ENCODE measurements at places on chromosomes 16 and 17.

DNA sequence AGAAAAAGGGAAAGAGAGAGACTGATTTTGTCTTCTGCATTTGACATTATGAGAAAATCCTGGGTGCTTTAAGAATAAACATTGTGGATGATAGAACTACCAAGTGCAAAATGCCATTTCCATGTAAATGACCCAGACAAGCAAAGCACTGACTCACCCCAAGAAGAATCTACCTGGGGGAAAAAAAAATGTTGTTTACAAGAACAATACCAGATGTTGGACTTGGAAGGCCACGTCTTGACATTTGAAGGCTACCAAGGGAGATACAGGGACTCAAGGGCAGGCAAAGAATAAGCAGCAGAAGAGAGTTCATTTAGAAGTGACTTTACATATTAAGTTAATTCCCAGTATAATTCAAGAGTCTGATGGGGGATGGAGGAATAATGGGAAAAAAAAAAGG lies 125.3 kb downstream of the TMEM114 start:
- no peak for DNase-seq

DNA sequence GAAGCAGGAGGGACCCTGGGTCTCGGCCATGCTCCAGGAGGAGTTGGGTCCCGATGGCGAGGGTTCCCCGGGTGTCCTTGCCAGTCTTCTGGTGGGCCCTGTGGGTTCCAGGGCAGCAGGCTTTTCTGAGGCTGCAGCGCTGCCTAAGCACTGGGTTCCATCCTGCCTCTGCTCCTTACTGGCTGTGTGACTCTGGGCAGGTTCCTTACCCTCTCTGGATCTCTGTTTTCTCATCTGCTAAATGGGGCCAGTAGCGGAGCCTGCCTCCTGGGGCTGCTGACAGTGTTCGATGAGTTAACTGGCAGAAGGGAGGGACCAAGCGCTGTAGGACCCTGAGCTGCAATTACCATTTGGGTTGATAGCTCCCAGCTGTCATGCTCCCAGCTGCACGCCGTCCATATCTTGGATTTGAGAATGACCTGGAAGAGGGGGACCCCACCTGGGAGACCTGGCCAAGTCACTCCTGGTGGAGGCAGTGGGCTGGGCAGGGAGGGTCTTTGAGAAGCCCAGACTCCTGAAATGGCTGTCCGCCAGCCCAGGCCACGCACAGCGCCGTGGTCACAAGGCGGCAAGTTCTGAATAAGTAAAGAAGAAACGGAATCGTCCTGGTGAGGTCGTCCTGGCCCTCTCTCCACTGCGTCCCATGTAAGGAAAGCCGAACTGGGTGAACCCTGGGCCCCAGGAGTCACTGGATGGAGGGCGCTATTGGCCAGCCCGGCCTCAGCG lies 47.2 kb upstream of the GSE1 start:
- DNase-seq = no peak

GRCh38 chr16:57882792-57883191 lies 80.5 kb upstream of the KIFC3 start:
- DNase-seq = no peak

DNA sequence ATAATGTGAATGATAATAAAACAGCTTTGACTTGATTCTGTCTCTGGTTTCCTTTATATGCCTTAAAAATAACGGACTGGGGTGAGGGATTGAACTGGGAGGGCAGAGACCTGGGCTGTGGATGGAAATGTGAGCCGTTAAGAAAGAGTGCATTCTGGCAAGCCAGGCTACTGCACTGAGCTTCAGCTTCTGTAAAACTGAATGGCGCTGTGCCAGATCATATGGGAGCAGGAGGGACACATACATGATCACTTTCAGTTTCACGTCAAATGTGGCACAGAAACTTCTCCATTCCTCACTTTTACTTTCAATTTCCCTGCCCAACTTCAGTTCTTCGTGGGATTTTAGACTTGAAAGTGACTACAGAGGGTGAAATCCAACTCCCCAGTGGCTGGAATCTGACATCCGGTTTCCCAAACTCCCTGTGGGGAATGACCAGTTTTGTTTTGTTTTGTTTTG lies 1.1 kb downstream of the MT2A start:
- DNase-seq = peak; percentile 85

GRCh38 chr17:44203731-44204440 lies 4.2 kb upstream of the ATXN7L3 start:
- peak; percentile 56 for DNase-seq

DNA sequence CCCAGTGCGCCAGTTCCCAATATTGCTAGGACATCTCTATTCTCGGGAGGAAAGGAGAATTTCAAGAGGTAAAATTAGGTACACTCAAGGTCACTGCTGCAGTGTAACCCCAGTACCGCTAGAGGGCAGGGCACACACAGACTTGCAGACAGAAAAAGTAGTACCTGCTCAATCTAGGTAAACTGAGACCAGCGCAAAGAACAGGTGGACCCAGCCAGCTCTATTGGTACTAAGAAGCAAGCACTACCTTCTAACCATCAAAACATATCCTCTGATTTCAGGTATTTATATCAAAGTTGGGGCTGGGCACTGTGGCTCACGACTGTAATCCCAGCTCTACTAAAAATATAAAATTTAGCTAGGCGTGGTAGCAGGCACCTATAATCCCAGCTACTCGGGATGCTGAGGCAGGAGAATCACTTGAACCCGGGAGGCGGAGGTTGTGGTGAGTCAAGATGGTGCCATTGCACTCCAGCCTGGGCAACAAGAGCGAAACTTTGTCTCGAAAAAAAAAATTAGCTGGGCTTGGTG lies 3.6 kb upstream of the WDR81 start:
- peak; percentile 54 for DNase-seq

DNA sequence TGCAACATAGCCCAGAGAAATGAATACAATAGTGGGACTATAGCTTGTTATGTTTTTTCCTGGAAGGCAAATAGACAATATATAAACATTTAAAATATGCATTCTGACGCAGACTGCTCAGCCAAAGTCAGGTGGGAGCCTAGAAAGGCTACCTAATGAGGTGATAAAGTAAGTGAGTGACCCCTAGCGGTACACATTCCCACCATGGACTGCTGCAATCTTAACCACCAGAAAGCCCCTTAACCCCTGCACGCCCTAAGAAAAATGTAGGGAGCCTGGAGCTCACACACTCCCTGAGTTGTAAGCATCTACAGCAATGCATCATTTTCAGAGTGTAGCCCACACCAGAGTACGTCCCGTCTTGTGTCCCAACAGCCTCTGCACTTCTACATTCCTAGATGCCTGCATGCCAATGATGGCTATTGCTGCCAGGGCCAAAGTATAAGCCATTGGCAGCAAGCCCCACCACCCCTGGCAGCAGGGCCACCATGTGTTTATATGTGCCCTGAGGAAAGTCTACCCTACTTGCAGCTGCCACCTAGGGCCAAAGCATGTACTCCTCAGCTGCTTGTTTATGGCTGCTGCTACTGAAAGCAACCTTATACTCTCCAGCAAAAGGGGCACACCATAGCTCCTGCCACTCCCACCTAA lies 127.6 kb downstream of the KIF2B start:
- peak; percentile 43 for DNase-seq

GRCh38 chr16:5722116-5722619 lies 624.6 kb upstream of the EEF2KMT start:
- DNase-seq = no peak

DNA sequence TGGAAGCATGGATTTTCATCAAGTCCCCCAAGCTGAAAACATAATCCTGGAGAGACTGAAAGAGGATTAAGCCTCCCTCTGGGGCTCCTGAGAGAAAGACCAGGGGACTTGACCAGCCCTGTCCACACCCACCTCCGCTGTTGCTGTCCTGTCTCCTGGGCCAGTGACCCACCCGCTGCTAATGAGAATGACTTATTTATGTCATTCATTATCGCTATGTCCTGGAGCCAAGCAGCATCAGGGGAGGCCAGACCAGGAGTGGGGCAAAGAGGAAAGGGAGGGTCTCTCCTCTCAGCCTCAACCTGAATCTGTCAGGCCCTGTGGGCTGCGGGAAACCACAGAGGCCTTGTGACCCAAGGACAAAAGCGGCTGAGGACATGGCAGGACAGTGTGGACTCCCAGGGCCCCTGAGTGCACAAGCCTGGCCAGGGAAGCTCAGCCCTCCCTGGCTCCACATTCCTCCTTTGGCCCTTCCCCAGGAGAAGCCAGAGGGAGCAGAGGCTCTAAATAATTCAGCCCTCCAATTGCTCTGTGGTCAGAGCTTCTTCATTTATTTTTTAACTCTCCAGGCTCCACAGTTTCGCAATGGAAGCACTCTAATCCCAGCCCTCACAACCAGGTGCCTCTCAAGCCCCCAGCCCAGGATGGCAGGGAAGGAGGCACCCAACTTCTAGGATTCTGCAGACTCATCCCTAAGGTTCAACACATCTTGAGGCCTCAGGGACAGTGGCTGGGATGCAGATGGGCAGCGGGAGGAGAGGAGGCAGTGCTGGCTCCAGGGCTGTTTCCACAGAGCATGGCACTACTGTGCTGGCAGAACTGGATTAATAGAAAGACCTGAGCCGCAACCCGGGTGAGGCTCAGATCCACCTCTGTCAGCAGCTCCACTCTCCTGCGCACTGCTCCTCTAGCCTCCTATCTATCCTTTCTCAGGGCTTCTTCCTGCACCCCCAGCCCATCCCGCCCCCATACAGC lies 19.1 kb downstream of the CUEDC1 start:
- DNase-seq = peak; percentile 69

DNA sequence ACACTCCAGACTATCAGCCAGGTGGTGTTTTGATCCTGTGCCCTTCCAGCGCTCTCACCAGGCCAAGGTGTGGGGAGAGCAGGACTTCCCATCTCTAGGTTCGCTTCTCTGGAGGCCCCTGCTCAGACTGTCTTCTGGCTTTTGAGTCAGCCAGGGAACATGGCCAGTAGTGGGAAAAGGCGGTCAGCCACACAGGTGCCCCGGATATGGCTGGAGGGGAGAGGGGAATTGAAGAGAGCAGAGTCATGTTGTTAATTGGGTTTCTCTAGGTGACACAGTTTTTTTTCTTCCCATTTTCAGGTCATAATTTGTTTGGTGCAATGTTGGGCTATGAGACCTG lies 1.5 kb downstream of the MINK1 start:
- no peak for DNase-seq

GRCh38 chr17:64005734-64006167 lies 7.6 kb downstream of the PRR29 start:
- peak; percentile 35 for DNase-seq

DNA sequence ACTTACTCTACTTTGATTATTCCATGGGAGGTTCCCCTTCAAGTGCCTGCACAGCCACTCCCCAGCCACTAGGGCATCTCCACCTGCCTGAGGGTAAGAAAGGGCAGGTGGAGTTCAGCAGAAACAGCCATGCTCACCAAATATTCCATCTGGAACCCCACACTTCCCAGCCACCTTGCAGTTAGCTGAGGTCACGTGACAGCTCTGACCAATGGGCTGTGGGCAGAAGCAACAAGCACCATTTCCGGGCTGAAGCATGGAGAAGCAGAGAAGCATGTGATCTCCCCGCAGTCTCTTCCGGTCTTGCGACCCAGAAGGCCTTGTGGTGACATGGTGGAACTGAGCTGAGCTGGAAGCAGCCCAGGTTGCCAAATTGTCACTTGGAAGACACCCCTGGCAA lies 108.6 kb downstream of the CCT6B start:
- DNase-seq = no peak

DNA sequence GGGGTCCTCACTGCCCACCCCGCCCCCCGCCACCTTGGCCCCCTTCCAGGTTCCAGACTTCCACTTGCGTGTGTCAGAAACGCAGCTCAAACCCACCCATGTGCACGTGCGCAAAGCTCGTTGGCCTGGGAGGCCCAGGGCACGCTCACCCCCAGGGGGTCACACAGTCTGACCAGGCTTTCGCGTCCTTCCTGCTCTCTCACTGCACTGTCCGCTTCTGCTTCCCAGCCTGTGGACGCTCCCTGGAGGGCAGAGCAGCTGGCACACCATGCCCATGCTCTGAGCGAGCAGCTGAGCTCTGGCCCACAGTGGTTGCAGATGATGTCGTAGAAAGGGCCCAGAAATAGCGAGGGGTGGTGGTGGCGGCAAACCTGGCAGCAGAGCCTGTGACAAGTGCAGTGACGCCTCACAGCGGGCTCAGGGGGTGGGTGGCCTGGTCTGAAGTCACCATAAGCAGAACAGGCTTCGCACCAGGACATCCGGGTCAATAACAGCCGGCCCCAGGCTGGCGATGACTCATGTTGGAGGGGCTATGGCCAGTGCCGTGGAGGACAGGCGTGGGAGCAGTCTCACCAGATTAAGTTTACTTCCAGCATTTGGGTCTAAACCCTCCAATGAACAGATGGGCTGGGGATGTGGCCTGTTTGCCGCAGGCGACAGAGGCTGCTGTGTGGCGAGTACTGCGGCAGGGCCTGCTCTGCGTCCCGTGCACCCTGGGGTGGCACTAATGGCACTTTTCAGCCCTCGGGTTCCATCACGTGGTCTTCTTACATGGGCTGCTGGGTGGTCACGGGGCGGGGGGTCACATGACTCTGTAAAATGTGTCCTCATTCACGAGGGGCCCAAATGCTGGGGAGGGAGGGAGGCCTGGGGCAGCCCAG lies 49.0 kb downstream of the NT5M start:
- no peak for DNase-seq

- no peak for DNase-seq
Observed at GRCh38 chr16:55872130-55872529, 3.0 kb downstream of the CES5A start.

- DNase-seq = no peak
Observed at GRCh38 chr17:2304931-2305330, 1.2 kb downstream of the SRR start.

GRCh38 chr17:31092475-31093064 lies 2.2 kb upstream of the NF1 start:
- no peak for DNase-seq

DNA sequence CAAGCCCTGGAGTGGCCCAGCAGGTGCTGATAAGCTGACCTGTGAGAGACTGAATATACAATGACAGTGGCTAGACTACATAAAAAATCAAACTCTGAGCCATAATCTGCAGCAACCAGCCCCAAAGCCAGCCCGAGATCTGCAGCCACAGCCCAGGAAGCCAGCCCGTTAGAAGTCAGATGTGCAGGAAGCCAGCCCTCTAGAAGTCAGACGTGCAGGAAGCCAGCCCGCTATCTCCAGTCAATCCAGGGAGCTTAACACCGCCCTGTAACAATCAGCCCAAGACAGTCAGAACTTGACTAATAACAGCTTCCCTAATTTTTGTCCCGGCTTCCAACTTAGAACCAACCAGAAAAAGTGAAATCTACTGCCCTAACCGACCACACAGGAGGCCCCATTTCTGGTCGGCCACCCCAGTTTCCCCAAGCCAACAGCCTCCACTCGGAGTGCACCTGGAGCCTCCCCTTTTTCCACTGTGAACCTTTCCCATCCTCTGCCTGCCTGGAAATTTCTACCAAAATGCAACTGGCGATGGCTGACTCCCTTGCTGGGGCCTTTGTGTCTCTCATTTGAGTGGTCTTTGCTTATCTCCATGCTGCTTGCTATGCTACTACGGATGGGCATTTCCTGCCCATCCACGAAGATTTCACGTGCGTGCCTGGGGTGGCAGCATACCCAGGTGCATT lies 769.3 kb downstream of the KCNJ18 start:
- DNase-seq = no peak

DNA sequence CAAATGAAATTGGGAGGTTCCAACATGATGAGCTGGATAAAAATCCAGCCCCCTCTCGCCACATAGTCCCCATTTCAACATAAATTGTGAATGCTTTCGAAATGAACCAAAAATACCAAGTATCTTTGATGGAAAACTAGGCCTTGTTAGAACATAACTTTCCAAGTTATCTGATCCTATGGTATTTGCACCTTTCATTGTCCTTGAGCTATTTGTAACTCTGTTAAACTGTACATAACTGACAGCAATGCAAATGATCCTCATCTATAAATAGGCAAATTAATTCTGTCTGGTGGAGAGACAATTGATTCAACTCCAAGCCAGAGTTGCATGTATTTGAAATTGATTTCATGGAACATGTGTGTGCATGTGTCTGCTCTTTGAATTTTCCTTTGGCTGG lies 18.2 kb downstream of the CMTM4 start:
- no peak for DNase-seq

- peak; percentile 89 for DNase-seq
Observed at GRCh38 chr17:17511881-17512858, 16.0 kb upstream of the RASD1 start.
